ENCODE measurements at places on chromosomes 4 and X.

DNA sequence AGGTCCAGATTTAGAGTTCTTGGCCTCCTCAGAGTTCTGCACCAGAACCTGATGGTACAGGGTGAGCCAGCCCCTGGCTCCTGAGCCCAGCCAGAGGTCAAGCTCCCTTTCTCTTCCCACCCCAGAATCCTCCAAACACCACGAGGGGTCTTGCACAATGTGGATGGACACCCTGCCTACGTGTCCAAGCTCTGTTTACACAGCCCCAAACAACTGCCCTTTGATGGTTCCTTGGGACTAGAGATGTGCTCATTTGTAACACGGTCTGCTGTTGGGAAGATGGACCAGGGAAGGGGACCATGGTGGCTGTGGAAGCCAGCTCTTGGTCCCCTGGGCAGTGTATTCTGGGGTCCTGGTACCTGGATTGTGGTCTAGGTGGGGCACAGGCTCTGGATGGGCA lies 40.0 kb upstream of the RPS6KA3 start:
- no peak for DNase-seq

- no peak for DNase-seq
Measured at GRCh38 chrX:65741823-65742222, 74.4 kb downstream of the MSN start.

- DNase-seq: no peak
Measured at GRCh38 chr4:27218013-27218412, 357.4 kb downstream of the STIM2 start.

GRCh38 chr4:14726877-14727361 lies 275.4 kb upstream of the CPEB2 start:
- DNase-seq: no peak

DNA sequence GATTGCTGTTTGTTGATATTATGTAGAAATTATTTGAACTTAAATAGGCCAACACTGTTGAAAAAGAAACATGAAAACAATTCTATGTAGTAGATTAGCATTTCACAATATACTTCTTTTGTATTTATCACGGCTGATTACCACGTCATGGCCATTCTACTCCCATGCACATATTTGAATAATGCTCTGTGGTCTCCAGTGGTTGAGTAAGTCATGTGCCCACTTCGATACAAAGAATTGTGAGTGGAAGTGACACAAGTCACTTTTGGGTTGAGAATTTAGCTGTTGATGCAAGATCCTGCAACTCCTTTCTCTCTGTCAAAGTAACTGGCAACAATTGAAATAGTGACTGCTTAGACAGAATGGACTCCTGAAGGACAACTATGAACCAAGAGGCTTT lies 6.7 kb upstream of the FSTL5 start:
- DNase-seq: no peak

- peak; percentile 11 for DNase-seq
Measured at GRCh38 chr4:36322921-36323354, 41.5 kb downstream of the DTHD1 start.

GRCh38 chr4:142567199-142567598 lies 278.9 kb downstream of the INPP4B start:
- DNase-seq: peak; percentile 34

- no peak for DNase-seq
Measured at GRCh38 chr4:113809311-113809710, 47.8 kb upstream of the CAMK2D start.

DNA sequence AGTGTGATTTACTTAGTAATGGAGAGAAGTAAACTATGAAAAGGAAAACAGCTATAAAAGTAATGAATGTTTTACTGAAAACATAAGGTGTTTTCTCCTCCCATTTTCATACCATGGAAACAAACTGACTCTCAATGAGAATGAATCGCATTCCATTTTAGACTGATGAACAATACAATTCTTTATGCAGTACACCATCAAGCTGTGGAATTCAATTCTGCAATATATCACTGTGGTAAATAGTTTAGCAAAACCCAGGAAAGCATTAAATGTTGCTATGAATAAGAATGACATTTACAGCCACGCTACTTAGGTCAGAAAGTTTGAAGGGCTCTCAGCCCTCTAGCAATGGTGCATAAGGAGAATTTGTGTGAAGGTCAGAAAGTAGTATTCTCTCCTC lies 7.4 kb downstream of the DCAF8L2 start:
- no peak for DNase-seq

- DNase-seq: no peak
Measured at GRCh38 chr4:152509595-152510225, 26.2 kb downstream of the FBXW7 start.

GRCh38 chr4:123833171-123833643 lies 436.6 kb downstream of the SPRY1 start:
- no peak for DNase-seq

GRCh38 chr4:79673898-79674297 lies 265.9 kb upstream of the GK2 start:
- DNase-seq: no peak

GRCh38 chr4:38106311-38106710 lies 146.1 kb downstream of the PTTG2 start:
- no peak for DNase-seq

DNA sequence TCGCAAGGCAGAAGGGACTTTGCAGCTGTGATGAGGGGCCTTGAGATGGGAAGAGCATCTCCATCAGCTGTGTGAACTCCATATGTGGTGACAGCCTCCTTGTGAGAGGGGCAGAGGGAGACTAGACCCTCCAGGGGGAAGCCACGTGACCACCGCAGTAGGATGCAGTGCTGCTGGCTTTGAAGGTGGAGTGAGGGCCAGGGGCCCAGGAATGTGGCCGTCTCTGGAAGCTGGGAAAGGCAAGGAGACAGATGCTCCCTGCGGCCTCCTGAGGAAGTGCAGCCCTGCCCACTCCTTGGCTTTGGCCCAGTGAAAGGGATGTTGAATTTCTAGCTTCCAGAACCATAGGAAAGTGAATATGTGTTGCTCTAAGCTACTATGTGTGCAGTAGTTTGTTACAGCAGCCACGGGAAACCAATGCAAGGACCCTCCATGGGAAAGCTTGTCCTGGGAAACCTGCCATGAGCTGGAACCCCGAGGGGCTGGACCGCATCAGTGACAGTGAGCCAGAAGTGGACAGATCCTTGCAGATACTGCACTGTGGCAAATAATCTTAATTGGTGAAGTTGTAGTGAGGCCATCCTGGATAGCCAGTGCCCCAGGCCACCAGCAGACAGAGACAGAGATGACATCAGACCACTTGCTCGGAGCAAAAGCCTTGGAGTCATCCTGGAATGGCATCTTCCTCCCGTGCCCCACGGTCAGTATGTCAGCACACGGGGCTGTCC lies 35.4 kb upstream of the SORCS2 start:
- no peak for DNase-seq

- no peak for DNase-seq
Measured at GRCh38 chrX:2351999-2352995, 148.5 kb downstream of the DHRSX start.

DNA sequence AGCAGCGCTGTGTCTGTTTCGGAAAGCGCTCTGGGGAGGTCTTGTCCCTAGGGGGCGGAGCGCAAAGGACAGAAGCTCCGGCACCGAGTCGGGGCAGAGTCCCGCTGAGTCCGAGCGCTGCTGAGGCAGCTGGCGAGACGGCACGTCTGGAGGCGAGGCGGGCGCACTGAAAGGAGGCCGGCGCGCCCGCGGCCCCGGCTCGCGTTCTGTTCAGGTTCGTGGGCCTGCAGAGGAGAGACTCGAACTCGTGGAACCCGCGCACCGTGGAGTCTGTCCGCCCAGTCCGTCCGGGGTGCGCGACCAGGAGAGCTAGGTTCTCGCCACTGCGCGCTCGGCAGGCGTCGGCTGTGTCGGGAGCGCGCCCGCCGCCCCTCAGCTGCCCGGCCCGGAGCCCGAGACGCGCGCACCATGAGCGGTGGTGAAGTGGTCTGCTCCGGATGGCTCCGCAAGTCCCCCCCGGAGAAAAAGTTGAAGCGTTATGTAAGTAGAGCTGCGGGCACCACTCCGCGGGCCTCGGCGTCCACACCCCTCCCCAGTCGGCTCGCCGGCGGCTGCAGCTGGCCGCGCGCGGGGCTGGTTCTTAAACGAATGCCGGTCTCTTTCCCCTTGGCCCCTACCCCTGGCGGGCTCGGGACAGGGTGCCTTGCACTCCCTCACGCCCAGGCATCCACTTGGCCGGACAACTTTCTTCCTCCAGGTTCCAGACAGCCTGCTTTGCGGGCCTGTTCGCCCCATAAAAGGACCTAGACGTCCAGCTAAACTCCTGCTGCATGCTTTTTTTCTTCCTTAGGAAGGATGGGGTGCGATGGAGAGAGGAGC lies at the start of gene GAB1:
Gene GAB1 (plus strand): TSS at position 96 of the 819 bp plus-strand sequence. CDS start 313 bp downstream, at position 409.
- no peak for DNase-seq
